ENCODE measurements at places on chromosomes 7 and 10.
A peak's percentile ranks its signal among the peaks of the same experiment; 100 is the strongest.

DNA sequence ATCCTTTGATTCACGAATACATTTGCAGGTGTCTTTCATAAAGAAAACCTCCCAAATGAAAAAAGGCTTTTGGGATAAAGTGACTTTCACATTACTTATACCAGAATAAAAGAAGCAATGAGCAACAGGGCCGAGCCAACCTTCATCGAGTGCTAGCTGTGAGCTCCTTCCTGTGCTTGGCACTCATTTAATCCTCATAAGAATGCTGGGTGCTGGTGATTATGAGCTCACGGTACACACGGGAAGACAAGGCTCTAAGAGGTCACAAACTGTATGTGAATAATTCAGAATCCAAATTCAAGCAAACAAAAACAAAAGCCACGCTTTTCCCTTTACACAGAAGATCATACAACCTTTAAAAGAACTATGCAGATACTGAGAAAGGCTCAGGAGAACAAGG is 156.2 kb downstream of the COBL start:
- DNase-seq, result no peak

DNA sequence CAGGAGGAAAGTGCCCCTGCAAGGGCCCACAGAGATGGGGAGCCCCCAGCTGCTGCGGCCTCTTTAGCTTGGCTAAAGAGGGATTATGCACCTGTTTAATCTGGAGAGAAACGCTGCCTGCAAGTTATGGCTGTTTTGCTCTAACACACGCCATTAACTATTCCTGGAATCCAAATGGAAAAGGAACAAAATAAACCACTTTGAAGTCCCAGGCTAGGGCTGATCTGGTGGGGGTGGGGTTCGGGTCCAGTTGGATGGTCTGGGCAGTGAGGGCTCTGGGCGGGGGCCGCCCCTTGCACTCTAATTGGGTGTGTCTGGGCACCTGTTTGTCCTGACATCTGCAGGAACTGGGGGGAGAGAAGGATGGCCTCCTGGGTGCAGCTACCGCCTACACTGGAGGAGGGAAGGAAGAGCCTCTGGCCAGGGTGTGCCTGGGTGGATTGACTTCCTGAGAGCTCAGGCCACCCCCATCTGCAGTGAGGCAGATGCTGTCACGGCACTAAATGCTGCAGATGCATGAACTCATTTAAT is 300.6 kb downstream of the ZEB1 start:
- no peak for DNase-seq

DNA sequence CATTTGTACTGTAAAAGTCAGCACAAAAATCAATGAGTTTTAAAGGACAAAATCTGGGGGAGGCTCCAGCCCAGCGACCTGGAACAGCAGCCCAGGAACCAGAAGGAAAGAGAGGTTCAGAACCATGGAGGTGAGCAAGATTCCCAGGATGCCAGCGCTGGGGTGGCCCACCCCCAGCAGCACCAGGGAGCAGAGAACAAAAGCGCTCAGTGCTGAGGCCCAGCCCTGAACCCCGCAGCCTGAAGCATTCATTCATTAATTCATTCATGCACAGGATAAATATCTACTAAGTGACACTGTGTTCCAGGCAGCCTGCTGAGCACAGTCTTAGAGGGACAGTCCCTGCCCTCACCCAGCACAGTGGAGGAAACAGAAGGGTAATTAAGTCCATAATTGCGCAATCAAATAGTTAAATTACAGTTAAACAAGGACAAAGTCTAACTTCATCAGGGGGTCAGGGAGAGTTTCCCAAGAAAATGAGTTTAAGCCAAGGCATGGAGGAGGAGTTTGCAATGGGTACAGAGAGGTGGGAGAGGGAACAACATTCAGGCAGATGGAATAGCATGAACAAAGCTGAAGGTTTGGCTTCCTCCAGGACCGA is 202.3 kb downstream of the GRID1 start:
- peak; percentile 7 for DNase-seq

DNA sequence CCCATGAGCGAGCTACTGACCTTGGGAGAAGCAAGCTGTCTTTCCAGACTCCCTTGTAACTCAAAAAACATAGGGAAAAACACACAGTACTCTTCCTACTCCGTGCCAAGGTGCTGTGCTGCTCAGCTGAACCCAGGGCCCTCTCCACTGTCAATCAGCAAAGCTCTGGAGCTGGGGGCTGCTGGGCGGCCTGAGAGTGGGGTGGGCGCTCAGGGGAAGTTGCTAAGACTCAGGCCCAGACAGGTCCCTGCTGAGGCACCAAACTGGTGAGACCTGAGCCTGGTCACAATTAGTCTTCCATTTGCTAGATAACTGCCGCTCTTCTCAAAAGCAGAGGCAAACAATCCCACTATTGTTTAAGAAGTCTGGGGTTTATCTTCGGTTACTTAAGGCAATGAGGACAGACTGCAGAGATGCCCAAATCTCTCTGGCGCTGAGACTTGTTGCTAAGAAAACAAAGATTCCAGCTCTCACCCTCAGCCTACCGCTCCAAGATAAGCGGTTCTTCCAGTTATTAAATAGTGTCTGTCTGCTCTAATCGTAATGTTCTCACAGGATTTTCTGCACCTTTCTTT is 22.0 kb downstream of the STEAP1B start:
- DNase-seq, result no peak

DNA sequence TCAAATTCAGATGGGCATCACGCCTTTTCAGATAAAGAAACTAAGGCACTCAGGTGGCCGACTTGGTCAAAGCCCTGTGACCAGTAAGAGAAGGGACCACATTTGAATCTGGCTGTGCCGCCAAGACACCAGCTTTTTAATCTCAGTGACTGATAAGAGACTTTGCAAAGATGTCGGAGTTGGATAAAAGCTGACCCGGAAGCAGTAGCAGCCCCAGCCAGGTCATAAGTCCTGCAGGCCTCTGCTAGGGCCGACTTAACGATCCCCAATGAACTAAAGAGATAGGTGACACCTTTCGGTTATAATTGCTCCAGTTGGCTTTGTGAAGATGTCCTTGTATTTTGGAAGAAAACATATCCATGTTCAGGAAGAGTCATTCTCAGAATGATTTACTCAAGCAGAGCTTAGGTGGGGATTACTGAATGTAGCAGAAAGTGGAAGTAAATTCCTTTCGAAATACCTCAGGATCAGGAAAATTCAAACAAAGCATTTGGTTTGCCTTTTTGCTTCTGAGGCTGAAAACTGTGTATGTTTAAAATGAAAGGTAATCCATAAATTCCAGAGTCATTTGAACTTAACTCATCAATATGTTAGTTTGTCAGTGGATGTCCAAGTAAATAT is 164.2 kb upstream of the PITRM1 start:
- no peak for DNase-seq

DNA sequence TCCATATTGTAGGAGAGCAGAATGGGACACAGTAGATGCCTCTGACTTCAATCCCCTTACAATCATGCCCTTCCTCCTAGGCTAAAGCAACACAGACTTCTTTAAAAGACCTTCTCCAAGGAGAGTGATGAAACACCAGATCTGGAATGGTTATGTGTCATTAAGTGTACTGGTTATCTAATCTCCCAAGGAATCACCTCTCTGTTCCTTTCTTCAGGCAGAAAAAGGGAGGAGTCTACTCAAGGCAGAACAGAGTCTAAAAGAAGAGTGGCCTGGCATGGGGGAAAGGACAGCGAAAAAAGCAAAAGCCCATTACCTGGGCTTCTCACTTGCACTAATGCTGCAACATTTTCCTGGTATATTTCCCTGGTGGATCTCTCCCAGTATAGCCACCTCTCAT is 2.9 kb downstream of the ELMO1 start:
- no peak for DNase-seq

GRCh38 chr10:2036209-2036608 is 298.9 kb upstream of the ADARB2 start:
- no peak for DNase-seq

DNA sequence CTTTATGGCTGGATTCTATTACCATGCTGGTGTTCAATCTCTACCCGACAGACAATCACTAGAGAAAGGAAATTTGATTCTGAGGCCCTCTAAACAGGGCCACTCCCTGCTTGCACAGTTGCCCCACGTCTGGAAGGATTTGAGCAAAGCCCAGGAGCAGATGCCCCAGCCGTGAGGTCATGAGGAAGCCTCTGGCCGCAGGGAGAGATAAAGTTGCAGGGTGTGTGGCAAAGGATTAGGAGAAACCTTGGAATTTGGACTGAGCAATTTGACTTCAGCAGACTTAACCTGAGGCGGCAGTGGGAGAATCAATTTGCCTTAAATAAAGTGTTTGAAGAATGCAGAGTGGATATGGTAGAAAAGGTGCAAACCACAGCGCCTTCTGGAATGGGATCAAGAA is 40.2 kb upstream of the KLF6 start:
- no peak for DNase-seq

DNA sequence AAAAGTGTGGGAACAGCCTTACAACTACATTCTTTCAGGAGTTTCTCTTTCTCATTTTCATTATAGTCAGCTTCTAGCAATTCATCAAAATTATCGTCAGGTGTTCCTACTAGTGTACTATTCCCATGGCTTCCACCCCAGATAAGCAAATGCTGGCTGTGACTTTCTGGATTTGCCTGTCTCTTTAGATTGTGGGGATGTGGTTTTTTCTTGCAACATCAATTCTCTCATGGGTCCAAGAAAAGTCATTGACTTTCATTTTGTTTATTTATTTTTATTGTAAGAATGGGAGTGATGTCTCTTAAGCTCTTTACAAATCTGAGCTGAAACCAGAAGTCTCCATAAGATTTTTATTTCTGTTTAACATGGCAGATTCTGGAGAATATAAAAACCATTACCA is 349.7 kb upstream of the SEMA3C start:
- no peak for DNase-seq

- no peak for DNase-seq
Observed at GRCh38 chr7:30028749-30029635, 780 bp downstream of the PLEKHA8 start.

DNA sequence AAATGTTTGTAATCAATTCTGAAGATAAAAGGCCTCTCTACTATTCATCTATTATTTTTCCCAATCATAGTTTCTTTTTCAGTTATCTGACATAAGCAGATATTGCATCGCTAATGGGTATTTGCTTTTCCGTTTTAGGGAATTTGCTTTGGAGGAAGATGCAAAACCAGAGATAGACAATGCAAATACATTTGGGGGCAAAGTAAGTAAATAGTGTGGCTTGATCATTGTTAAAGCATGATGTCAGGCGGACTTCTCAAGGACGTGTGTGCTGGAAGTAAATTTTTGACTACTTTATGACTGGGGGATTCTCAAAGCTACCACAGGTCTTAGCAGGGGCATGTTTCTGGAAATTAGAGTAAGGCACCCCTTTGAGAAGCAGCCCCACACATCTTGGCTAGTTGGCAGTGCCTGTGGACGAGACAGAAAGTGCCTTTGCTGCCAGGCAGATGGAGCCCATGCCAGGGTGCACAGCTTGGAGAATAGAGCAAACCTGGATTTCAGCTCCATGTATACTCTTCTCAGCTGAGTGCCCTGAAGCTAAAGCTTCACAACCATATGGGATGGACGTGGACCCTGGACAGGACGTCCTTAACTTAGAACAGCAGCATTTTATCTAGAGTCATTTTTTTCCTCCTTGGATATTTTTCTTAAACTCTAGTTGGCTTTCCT is 68.6 kb downstream of the SRI start:
- no peak for DNase-seq

DNA sequence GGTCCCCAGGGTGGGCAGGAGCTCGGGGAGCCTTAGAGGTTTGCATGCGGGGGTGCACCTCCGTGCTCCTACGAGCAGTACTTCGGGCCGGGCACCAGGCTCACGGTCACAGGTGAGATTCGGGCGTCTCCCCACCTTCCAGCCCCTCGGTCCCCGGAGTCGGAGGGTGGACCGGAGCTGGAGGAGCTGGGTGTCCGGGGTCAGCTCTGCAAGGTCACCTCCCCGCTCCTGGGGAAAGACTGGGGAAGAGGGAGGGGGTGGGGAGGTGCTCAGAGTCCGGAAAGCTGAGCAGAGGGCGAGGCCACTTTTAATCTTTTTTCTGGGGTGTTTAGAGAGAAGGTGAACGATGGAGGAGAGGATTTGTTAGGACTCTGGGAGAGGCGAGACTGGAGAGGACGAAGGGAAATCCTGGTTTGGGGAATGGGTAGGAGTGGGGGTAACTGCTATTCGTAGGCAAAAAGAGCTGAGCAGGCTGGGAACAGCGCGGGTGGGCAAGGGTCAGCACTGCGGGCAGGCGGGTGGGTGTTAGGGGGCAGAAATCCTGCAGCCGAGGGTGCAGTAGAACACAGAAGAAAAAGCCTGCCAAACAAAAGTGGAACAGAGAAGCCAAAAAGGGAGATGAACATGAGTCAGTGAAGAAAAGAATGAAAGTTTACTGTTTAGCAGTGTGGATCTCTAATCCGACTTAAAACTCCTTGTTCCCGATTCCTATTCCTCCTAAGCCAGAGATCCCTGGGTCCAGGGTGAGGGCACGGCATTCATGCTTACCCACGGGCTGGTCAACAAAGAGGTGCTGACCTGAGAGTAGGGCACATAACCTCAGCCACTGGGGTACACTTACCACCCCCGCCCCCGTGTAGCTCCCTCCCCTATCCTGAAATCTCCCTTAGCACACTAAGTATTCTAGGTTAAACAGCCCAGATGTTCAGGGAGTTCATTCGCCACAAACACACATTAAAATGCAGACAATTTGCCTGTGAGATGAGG is 26.9 kb downstream of the PRSS2 start:
- DNase-seq, result peak; percentile 59

GRCh38 chr7:23941551-23941950 is 231.5 kb downstream of the STK31 start:
- DNase-seq, result no peak

GRCh38 chr10:19518109-19518508 is 298.1 kb upstream of the PLXDC2 start:
- DNase-seq, result no peak

DNA sequence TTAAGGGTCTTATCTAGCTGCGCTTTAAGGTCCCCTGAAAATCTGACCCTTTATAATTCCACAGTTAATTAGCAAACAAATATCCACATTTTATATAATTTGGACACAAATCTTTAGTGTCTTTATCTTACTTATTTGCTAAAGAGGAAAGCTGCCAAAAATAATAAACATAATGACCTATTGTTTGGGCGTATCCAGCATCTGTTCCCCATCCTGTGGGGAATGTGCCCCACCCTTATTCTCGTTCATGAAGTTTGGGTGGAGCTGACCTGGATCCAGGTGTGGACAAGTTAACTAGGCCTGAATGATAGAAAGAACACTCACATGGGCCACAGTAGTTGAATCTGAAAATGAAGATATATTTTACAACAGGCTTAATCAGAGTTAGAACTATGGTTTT is 218.3 kb downstream of the CRPPA start:
- DNase-seq, result no peak

GRCh38 chr7:26328498-26329390 is 37.1 kb downstream of the SNX10 start:
- DNase-seq, result no peak

GRCh38 chr7:55386541-55386940 is 21.4 kb downstream of the LANCL2 start:
- DNase-seq, result no peak

DNA sequence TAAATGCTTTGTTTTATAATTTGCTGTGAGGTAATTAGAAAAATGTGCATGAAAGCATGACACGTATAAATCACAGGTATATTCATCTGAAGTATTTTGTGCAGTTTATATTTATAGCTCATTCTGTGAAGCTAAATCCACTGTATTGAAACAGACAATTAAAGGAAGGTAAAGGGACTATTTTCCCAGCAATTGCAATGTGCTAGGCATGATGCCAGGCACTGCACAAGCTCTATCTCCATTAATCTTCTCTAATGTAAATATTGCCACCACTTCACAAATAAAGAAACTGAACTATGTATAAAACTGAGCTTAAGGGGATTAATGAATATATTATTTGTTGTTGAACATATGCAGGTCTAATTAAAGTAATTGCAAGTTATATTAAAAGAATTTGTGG is 1012.5 kb downstream of the NRG3 start:
- DNase-seq, result no peak

GRCh38 chr10:98414578-98414931 is 427 bp downstream of the PYROXD2 start:
- DNase-seq, result no peak

GRCh38 chr10:99555825-99556523 is 23.2 kb downstream of the NKX2-3 start:
- DNase-seq, result no peak

All from CD4-positive, alpha-beta T cell treated with Interleukin-15 for 1 hour (primary cell).